Activated CD4-positive, alpha-beta T cell treated with anti-CD3 and anti-CD28 coated beads, Interleukin-2, amount 50 U/mL, for 1 hour (primary cell): ENCODE measurements at places on chromosomes 2 and 18.

GRCh38 chr2:231050018-231050901 is 6.4 kb upstream of the PSMD1 start:
- DNase-seq = no peak

- DNase-seq = no peak
Measured at GRCh38 chr18:32454593-32454992, 16.1 kb downstream of the GAREM1 start.

DNA sequence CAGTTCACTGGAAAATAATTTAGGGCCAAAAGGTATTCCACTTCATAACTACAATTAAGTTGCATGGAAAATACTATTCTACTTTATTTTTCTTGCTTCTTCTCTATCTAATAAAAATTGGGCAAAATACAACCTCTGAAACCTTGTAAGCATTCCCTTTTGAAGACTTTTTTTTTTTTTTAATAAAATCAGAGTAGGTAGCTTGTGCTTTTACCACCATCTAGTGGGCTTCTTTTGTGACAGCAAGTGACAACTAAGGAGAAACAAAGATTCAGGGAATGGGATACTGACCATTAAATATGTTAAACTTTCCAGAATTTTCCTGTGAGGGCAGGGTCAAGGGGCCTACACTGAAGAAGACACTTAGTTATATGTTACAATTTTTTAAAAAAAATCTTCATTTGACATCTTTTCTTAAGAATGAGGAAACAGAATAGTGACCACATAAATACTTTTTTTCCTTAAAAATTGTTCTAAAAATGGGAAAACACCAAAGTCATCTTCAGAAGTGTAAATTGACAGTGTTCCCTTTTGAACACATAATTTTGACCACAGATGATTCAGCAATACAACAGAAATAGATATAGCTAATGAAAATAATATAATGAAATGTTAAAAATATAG is 1183.2 kb upstream of the ACVR2A start:
- no peak for DNase-seq

- DNase-seq = no peak
Measured at GRCh38 chr18:12960395-12960794, 12.6 kb downstream of the SEH1L start.

GRCh38 chr2:179550214-179550613 is 285.6 kb upstream of the SESTD1 start:
- DNase-seq = no peak

- DNase-seq = no peak
Measured at GRCh38 chr2:241558532-241559322, at the start of gene BOK. TSS of gene BOK (plus strand) at chr2:241558745. CDS start at chr2:241559484, 739 bp downstream.

DNA sequence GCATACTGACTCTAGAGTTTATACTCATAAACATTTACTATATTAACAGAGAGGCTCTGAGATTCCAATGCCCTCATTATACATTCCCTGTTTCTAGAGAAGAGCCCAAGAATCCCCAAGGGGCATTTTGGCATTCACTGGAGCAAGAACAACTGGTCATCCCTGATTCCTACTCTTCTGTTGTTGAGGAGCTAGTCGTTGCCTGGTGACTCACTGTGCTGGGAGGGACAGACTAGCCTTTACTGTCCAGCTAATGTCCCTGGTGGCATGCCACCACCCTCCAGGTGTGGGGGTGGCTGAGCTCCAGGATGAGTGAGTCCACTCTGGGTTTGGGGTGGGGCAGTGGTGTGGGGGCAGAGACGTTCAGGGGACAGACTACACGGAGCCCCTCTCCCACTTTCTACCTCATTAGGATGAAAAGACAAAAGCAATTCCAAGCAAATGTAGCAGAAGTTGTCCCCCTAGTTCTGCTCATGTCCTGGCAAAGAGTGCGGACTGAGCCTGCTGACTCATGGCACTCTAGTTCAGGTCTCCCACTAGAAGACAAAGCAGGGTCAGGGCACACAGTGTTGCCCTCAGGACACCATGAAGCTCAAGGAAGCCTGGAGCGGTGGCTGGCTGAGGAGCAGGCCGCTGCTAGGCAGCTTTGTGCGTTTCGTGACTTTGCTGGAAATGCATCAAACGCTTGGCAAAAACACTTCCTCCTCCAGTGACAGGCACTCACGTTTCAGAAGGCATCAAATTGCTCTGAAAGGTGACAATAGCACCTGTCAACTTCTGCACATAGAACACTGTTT is 49.4 kb downstream of the RHOB start:
- DNase-seq = no peak

DNA sequence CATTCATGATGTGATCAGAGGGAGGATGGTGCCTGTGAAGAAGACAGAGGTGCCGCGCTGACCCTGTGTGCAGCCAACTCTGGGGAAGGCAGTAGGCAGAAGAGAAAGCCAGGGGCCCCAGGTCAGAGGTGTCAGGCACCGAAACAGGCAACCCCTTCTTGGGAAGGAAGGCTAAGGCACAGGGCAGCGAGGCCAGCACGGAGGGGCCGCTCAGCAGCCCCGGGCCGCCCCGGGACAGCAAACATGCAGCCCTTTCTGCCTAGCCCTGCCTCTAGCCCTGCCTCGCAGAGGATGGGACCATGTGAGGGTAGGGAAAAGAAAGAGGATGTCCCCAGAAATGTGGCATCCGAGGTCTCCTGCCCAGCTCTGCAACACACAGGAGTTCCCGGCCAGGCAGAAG is 7.7 kb upstream of the MAL start:
- no peak for DNase-seq

DNA sequence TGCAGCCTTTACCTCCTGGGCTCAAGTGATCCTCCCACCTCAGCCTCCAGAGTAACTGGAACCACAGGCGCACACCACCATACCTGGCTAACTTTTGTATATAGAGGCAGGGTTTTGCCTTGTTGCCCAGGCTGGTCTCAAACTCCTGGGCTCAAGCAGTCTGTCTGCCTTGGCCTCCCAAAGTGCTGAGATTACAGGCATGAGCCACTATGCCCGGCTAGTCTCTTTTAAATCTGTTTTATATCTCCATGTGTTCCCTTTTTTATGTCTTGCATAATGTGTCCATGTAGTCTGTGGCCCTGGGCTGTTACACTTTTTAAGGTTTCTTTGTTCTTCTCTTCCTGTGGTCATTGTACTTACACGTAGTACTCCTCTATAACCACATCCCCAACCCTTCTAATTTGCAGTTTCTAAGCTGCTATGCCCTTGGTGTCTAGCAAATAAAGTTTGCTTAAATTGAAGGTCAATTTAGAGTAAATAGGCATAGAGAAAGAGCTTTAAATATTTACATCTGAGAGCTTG is 168.2 kb downstream of the MCFD2 start:
- DNase-seq = no peak

- no peak for DNase-seq
Measured at GRCh38 chr2:232228332-232228731, 150.2 kb upstream of the ALPP start.

DNA sequence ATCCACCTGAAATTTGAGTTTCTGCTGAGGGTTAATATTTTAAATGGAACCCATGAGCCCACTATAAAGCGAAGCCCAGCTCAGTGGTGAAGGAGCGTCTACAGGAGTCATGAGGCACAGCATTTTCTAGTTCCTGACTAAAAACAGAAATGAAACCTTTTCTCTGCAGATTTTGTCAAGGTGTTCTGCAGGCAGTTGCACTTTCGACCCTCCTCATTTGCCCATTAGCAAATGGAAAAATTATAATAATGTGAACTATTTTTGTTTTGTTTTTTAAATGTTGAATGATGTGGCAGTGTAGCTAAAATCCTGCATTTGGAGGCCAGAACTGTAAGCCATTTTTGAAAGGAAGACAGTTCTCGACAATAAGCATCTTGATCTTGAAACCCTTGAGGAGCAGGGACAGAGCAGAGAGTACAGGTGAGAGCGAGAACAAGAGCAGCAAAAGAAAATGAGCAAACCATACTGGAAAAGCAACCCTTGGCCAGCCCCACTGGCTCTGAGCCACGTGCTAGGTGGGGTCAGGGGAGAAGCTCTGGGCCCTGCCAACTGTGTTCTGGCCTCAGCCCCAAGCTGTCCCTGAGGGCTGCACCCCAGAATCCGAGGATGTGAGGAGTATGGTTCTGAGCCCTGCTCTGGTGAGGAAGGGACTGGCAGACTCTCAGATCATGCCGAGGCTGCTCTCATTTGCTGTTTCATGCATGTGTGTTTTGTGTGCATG is 26.4 kb upstream of the COPS8 start:
- DNase-seq = no peak

- no peak for DNase-seq
Measured at GRCh38 chr18:8314124-8314523, 295.1 kb upstream of the RAB12 start.

GRCh38 chr2:9232886-9233285 is 26.3 kb downstream of the ASAP2 start:
- no peak for DNase-seq

DNA sequence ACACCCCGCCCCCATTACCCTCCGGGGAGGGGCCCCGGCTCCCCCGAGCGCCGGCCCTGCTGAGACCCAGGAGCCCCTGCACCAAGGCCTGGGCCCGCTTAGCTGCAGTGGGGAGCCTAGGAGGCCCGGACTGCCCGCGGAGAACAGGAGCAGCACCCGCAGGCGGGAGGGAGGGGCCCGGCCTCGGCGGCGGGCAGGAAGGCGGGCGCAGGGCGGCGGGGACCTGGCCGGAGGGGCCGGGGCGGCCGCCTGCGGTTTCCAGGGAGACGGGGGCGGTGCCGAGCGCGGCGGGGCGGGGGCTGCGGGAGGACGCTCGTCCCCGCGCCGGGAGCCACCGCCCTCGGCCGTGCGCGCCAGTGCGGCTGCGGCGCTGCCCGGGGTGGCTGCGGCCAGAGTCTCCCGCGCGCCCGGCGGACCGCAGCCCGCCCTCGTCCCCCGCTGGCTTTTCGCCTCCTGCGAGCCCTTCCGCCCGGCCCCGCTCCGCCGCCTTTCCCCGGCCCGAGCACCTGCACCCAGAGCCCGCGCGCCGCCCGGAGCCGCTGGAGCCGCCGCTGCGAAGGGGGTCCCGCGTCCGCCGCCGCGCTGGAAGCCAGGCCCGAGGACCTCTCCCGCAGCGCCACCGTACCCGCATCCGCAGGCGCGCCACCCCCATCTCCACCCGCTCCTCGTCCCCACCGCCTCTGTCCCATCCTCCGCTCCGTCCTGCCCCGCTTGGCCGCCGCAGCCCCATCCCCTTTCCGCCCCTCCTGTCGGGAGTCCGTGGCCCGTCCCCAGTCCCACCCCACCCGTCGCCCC is 17.2 kb downstream of the GPC1 start:
- DNase-seq = no peak

DNA sequence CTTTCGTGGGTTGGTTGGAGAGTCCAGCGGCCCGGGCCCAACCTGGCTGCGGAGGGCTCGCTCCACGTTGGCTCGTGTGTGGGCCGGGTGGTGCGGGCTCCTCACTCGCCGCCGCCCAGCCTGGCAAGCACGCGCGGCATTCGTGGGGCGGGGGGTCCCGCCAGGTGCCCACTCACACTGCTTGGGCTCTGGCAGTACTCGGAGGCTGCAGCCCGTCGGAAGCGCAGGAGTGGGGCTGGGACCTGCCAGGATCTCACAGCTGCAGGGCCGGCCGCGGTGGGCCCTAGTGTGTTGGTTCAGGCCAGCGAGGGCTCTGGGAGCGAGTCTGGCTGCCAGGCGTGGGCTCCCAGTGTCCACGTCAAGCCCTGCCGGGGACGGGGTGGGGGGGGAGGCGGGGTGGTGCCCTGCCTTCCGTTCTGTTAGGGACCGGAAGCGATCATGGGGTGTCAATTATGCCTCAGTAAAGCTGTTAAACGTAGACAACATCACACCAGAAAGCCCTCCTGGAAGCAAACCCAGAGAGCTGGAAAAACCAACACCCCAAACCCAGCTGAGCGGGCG is 1.0 kb upstream of the HS6ST1 start:
- DNase-seq = no peak

- peak; percentile 46 for DNase-seq
Measured at GRCh38 chr2:10042301-10043161, 819 bp upstream of the KLF11 start.

DNA sequence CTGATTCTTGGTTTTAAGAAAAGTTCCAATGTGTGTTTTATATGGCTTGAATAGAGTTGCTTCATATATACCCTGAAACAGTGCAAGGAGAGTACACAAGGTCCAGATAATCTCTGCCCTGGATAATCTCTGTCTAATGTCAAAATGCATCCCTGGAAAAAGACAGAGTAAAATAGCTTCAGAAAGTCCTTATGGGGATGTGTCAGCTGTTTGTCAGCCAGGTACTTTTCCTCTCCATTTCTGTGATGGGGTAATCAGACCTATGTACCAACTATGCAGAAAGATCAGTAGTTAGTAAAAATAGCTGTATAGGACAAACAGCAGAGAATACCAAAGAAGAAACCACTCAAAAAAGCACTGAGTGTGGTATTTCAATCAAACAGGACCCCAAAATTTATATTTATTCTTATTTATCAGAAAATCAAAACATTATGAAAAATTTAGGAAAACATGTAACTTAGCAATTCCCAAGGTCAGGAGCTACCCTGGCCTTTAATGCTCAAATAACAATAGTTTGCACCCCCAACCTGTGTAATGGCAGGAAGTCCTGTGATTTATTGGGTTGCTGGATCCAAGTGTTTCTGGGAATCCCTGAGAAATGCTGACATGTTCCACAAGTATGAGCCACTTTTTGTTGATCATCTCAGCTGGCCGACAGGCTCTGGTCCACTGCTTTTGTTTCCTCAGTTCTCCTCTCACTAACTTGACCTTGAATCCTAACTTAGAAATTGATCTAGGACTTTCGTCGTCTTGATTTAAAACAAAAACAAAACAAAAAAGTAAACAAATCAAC is 69.6 kb downstream of the MDH1 start:
- DNase-seq = no peak

DNA sequence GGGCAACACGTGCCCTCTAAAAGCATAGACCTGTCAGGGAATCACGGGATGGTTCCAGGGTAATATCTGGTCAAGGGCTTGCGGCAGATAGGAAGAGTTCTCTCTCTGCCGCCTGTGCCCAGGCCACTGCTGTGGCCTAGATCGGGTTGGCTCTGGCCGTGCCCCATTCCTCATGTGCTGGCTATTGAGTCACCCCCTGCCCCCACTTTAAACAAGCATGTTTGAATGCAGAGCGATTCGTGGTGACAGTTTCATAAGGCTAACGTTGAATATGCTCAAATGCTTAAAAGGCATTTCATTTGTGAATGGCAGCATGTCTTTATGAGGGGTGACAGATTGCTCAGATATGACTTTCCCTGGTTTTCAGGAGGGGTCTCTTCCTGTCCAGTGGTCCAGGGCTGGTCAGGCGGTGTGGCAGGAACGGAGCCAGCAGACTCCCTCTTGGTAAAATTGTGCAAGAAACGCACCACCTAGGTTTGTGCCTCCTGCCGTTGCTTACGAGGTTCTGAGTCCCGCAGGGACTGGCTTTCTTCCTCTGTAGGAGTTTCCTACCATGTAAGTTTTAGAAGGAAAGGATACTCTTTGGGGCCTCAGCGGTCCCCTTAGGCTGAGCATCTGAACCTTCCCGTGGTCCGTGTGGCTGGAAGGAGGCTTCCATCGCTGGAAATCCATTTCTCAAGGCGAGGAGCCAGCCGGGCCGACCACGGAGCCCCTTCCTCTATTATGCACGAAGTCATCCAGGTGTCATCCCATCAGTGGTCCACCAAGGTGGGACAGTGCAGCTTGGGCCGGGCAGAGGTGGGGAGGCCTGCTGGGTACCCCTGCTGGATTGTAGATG is 50.2 kb downstream of the AGAP1 start:
- no peak for DNase-seq

DNA sequence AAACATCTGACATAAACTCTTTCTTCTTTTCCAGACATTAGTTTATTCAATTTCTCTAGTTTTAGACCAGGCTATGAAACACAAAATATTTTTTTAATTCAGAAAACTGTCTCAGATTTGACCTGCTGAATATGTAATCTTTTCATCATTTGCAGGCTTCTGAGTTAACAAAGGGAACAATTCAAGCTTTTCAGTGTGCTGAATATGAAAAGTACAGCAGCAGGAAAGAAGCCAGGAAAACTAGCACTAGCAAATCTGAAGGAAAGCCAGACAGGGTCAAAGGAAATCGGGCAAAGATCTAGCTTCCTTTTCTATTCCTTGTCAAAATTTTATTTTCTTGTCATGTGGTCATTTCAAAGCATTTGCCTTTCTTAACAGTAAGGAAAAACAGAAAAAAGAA is 35.3 kb downstream of the ACVR1C start:
- DNase-seq = no peak
